Endothelial cell (in vitro differentiated cells): ENCODE measurements at places on chromosomes 6 and 20.

DNA sequence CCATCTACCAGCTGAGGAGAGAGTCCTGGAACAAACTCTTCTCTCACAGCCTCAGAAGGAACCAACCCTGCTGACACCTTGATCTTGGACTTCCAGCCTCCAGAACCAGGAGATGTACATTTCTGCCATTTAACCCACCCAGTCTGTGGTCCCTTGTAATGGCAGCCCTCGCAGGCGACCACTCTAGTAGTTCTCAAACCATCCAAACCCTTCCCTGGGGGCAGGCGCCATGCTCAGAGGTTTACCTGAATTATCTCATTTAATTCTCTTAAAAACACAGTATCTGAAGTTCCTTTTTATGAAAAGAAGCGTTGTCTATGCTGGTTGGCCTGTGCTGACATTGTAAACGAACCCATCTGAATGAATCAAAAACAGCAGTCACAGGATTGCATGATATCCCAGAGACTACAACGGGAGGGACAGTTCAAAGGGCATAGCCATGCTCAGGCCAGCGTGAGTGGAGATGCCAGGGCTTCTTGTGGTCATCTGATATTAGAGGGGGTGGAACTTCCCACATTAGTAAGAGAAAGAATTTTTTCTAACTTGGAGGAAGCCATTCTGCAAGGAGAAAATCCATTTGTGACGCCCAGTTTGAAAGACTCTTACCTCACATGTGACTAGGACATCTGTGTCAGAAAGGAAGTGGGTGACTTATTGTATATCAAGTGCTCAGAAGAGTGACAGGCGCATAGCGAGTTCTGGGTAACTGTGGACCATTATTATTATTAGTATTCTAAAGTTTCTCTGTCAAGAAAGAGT lies 17.2 kb upstream of the TAGAP start:
- DNase-seq: no peak

DNA sequence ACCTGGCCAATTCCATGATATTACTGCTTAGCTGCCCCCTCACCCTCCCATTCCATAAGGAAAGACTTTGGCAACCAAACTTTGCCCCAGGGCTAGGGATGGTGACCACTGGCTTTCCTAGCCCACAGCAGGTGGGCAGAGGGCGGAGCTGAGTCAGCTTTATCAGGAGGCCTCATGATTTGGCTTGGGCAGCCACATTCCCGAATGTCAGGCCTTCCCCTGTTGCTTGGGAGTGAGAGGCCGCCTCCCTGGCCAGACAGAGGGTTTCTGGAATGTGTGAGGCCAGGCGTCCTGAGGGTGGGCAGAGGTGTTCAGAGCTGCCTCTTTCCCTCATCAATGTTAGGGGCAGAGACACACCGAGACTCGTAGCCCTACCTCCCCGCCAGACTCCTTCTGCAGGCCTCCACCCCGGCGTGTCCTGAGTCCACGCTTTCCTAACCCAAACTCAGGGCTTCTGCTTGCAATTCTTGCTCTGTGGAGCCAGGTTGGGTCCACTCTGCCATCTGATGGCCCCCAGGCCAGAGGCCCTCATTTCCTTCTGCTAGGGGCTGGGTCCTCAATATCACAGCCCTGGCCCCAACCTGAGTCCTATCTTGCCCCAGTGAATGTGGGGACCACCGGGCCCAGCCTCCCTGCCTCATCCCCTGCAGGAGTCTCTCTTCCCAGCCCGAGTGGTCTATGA lies 19.3 kb downstream of the UQCC2 start:
- no peak for DNase-seq

DNA sequence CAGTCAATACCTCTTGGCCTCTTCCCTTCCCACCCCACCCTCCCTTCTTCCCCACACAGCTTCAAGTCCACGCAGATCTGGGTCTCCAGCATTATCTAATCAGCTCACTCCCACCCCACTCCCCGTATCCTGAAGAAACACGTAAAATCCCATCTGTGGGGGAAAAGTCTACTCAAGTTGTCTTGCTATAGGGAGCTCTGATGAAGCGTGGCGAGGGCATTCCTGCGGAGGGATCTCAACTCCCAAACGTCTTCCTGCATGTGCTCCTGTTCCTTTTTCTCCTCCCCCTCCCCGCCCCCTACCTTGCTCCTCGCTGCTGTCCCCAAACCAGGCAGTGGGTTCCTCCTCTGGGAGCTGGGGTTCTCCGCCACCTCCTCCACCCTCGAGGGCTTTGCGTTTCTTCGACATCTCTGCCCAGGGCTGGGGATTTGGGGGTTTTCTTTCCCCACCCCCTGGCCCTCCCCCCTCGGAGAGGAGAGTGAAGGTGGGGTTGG lies 181.8 kb downstream of the TBXT start:
- DNase-seq: no peak

DNA sequence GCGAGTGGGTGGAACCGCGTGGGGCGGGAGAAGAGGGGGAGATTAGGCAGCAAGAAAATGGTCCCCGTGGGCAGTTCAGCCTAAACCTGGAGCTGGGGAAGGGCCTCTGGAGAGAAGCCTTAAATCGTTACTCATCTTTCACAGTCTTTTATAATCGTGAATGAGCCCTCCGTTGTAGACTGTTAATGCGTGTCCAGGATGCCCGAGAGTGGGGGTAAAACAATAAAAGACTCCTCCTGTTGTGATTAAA lies 11.0 kb upstream of the ELOVL5 start:
- DNase-seq: no peak

DNA sequence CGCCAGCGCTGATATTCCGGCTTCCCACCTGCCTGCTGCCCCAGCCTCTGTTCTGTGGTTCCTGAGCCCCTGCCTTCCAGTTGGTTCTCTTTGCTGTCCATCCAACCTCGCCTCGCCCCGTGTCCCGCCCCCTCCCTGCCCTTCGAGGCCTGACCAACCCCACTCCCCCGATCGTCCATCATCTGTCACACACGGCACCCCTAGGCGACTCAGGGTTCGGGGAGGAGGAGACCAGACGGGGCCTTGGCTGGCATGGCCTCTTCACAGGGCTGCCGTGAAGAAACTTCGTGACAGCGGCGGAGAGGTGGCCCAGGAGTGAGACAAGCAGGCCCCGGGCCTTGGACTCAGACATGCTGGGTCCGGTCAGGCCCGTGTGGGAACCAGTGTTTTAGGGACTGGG lies 226.1 kb downstream of the QKI start:
- no peak for DNase-seq

- no peak for DNase-seq
Observed at GRCh38 chr6:138293428-138294395, 75.4 kb upstream of the PBOV1 start.

GRCh38 chr6:168417679-168418557 lies 23.1 kb upstream of the SMOC2 start:
- no peak for DNase-seq

DNA sequence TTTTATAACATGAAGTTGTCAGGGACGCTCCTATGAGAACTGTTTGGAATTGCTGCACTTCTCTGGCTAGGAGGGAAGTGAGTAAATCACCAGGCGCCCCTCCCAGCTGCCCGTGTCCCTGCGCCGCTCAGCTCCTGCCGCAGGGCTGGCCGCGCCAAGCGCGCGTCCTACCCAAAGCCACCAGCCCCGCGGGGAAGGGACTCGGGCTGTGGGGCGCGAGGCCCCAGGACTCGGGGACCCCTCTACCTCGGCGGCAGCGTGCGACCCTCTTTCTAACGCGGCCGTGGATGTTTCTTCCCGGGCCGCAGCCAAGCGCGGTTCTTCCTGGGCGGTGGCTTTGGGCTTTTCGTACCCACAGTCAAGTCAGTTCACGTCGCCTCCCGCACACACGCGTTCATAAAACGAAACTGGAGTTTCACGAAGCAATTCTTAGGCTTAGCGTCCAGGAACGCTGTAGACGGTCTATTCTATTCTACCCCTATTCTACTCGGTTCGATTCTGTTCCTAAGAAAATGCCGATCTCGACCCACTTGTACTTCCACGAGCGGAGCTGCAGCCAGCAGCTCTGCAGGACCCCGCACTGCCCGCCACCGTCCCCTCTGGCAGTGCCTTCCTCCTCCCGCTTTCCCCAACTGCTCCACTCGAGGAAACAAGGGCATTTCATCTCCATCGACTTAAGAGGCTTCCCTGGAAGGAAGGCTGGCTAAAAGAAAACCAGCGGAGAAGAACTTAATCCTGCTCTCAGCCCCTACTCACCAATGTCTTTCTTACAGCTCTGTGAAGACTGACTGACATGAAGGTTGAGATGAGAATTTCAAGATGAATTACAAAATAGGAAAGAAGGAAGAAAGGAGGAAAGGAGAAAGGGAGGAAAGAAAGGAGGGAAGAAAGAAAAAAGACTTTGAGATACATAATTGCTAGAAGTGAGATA lies 15.4 kb downstream of the FOXC1 start:
- peak; percentile 46 for DNase-seq

- no peak for DNase-seq
Observed at GRCh38 chr20:63898882-63899558, 4.1 kb downstream of the DNAJC5 start.

- no peak for DNase-seq
Observed at GRCh38 chr6:28105245-28105639, 19.2 kb upstream of the ZSCAN16 start.

DNA sequence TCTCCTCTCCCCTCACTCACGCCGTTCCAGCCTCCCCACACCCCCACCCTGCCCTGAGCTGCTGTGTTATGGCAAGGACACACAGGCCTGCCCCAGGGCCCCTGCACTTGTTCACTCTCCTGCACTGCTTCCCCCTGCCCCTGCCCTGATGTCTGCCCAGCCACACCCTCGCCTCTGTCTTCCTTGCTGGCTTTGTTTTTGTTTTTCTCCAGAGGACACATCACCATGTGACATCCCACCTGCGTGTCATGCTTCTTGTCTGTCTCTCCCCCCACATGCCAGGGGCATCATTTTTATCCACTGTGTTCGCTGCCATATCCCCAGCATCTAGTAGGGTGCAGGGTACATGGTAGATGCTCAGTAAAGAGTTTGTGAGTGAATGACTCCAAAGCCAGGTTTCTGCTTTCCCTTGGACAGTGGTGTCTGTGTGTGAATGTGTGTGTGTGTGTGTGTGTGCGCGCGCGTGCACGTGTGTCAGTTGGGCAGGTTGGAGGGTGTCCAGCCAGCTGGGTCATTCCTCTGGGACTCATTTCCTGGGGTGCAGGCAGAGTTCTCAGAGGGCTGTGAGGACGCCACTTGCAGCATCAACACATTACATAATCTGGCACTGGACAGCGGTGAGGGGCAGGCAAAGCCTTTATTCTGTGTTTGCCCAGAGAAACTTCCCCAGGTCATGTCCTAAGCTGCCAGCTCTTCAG lies 60.6 kb downstream of the STK35 start:
- no peak for DNase-seq

GRCh38 chr20:19493794-19494495 lies 264.1 kb upstream of the RIN2 start:
- no peak for DNase-seq

DNA sequence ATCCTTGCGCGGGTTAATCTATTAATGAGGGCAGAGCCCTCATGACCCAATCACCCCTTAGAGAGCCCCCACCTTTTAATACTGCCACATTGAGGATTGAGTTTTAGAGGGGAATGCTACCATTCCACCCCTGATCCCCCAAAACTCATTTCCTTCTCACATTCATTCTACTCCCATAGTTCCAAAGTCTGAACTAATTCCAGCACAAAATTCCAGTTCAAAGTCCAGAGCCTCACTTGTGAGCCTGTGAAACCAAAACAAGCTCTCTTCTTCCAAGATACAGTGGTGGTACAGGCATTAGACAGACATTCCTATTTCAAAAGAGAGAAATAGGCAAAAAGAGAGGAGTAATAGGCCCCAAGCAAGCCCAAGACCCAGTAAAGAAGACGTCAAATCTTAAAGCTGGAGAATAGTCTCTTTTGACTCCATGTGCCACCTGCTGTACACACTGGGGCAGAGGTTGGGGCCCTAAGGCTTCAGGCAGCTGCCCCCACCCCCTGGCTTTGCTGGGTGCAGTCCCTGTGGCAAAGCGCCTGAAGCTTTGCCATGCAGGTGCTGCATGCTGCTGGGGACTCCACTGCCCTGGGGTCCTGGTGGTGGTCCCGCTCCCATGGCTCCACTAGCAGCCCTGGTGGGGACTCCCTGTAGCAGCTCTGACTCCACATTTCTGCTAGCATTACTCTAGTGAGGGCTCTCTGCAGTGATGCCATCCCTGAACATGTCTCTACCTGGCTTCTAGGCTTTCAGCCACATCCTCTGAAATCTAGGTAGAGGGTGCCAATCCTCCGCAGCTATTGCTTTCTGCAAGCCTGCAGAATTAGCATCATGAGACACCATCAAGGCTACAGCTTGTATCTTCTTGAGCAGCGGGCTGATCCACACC lies 41.3 kb downstream of the RSPH3 start:
- DNase-seq: no peak

GRCh38 chr20:56392881-56393482 lies 537 bp downstream of the CSTF1 start:
- DNase-seq: no peak

DNA sequence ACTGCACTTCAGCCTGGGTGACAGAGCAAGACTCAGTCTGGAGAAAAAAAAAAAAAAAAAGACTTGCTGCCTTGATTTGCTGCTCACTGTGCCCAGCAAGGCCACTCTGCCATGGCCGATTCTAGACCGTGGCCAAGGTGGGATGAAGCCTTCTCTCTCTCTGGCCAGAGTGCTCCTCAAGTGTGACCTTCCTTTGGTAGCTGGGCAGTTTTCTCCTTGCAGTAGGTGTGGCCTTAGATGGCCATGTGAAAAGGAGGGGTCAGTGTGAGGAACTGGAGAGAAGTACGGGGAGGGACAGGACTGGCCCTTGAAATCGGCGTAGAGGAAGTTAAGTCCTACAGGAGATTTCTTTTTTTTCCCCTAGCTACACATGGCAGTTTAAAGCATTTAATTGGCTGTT lies 272.0 kb downstream of the ARID1B start:
- no peak for DNase-seq

- DNase-seq: no peak
Observed at GRCh38 chr6:128723667-128724066, 159.3 kb upstream of the LAMA2 start.

GRCh38 chr20:37229357-37229756 lies 32.3 kb downstream of the GHRH start:
- DNase-seq: no peak

- no peak for DNase-seq
Observed at GRCh38 chr6:57313711-57314471, 3.5 kb upstream of the PRIM2 start.

DNA sequence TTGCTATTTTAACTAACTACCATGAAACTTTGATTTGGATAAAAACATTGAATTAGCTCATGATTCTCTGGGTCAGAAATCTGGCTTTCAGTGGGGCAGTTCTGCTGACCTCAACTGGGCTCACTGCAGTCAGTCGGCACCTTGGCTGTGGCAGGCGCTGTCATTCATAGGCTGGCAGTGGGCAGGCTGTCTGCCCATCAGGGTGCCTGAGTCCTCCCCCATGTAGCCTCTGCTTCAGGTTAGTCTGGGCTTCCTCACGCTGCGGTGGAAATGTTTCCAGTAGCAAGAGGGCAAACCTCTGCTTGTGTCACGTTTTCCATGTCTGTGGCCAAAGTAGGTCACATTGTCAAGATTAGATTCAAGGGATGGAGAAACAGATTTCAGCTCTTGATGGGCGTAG lies 251.0 kb upstream of the TCF21 start:
- no peak for DNase-seq

DNA sequence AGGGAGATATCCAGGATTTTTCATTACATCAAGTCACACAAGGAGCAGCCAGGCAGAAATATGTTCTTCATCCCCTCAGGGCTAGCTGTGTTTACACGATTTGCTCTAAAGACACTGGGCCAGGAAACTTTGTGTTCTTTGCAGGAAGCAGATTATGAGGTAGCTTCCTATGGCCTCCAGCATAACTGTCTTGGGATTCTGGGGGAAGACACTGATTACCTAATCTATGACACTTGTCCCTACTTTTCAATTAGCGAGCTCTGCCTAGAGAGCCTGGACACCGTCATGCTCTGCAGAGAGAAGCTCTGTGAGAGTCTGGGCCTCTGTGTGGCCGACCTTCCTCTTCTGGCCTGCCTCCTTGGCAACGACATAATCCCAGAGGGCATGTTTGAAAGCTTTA lies 11.2 kb downstream of the FAM120B start:
- DNase-seq: peak; percentile 15
